Left ventricle myocardium superior (tissue), 1 donor: ENCODE measurements at places on chromosomes 7 and 10. TPM values are rescaled to one million over a fixed set of nuclear protein-coding genes. Genes with fewer than 3 reads are reported as not detected.

The OPN1SW gene
- not detected for total RNA-seq

The ZNF777 gene
- 8.4 TPM for total RNA-seq

The LCOR gene
- 19.8 TPM for total RNA-seq

The PRXL2A gene
- 119 TPM for total RNA-seq

The CYP26C1 gene
- total RNA-seq: not detected

The FAM200A gene
- 7.0 TPM for total RNA-seq

The RBP3 gene
- total RNA-seq: not detected

The SLC16A12 gene
- 1.1 TPM for total RNA-seq

The SPDYE16 gene
- not detected for total RNA-seq

The PRLHR gene
- total RNA-seq: not detected

The SLC16A9 gene
- 0.40 TPM for total RNA-seq

The TAS2R5 gene
- total RNA-seq: not detected

The SPDYE1 gene
- total RNA-seq: not detected

The TMEM236 gene
- 0.30 TPM for total RNA-seq

- DNase-seq: no peak
Measured at GRCh38 chr7:32018845-32019578, 51.2 kb downstream of the PDE1C start.

DNA sequence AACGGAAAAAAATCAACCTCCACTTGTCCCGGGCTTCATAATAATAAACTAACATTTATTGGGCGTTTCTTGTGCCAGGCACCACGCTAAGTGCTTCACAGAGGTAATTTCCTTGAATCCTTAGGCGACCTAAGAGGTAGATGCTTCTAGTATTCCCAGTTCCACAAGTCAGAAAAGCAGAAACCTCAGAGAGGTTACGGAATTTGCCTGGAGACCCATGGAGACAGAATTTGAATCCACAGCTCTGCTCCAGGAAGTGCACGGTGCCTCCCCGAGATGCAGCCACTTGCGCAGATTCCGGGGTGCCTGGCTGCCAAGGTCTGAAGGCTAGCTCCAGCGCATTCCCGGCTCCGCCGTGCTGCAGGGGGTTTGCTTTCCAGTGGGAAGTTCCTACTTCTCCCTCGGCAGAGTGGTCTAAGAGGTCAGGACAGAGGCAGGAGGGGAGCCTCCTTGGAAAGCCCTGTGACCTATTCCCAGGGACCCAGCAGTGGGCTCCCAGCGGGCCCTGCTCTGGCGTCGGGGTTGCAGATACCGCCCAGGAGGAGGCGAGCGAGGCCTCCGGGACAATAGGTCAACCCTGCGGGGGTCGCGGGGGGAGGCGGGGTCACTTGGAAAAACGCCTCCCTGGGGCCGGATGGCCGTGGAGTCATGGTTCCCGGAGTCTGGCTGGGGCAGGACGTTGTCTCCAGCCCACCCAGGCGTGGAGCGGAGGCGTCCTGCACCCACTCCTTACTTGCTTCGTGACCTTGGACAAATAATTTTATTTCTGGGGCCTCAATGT lies 10.1 kb upstream of the NKX2-3 start:
- DNase-seq: no peak

DNA sequence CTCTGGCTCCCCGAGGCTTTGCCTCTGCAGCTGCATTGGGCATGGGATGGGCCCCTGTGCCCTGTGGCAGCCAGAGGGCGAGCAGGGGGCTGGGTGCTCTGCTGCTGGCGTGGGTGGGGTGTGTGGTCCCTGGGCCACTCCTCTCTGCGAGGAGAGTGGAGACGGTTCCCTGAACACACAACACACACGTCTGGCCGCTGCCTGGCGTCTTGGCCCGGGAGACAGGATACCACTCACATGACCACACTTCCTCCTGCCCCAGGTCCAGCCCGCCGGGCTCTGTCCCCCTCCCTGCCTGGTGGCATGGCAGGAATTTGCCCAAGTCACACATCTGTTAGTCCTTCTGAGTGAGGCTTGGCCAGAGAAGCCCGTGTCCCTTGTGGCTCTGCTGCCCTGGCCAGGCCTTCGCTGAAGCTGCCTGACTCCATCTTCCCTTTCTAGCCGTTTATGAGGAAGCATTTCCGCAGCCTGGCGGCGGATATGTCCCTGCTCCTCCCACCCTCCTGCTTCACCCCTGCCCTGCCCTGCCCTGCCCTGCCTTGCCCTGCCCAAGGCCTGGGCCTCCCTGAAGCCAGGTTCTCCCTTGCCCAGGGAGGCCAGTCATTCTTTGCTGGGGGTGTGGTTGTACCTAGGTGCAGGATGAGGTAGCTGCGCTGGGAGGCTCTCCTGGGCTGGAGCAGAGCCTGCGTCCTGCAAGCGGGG lies 3.0 kb downstream of the BRI3 start:
- peak; percentile 89 for DNase-seq

GRCh38 chr10:6813856-6814255 lies 233.8 kb upstream of the PRKCQ start:
- DNase-seq: no peak

- DNase-seq: no peak
Measured at GRCh38 chr10:7272008-7272407, 138.8 kb downstream of the SFMBT2 start.

DNA sequence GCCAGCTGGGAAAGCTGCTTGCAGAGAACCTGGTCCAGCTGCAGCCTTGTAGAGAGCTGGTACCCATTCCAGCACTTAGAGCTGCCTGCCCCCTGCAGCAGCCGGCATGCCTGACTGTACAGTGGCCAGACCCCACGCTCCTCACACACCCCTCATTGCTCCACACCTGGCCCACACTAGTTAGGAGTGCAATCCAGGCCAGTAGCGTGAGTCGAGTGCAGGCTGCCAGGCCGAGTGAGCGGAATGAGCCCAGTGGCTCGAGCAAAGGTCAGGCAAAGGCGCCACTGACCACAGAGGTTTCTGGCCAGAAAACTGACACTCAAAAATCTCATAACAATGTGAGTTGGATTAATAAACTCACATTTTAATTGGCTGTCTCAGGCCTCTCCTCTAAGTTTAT lies 921.7 kb upstream of the KCND2 start:
- DNase-seq: no peak

- DNase-seq: no peak
Measured at GRCh38 chr10:6702030-6702429, 122.0 kb upstream of the PRKCQ start.

DNA sequence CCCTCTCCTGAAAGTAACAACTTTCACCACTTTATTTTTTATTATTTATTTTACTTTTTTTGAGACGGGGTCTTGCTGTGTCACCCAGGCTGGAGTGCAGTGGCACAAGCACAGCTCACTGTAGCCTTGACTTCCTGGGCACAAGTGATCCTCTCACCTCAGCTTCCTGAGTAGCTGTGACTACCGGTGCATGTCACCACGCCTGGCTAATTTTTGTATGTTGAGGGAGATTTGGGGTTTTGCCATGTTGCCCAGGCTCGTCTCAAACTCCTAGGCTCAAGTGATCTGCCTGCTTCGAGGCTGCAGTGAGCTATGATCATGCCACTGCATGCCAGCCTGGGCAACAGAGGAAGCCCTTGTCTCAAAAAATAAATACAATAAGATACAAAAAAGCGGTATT lies 14.9 kb upstream of the SLIT1 start:
- no peak for DNase-seq

DNA sequence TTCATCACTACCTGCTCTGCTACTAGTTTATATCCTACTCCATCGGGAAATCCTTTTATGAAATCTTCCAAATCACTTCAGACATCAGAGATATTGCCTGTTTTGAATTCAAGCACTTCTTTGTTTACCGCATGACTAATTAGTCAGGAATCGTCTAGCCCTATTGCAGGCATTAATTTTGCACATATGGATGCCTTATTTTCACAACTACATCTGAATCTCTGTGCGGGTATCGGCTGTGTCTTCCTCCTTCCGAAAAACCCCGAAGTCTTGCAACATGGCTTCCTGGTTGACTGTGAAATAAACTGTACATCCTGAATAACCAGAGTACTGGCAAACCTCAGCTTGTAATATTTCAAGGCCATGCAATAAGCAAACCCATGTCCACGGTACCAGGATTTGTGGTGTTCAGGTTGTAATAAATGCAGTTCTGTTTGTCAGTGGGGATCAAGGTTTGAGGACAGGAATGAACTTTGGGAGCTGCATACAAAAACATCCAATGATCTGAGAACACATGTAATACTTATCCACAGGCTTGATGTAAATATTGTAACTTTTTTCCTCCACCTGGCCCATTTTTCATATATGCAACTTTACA lies 642.1 kb downstream of the PARD3 start:
- no peak for DNase-seq

- DNase-seq: no peak
Measured at GRCh38 chr10:23999445-23999844, 209.5 kb upstream of the KIAA1217 start.

GRCh38 chr7:130909161-130909836 lies 175.3 kb upstream of the KLF14 start:
- no peak for DNase-seq

DNA sequence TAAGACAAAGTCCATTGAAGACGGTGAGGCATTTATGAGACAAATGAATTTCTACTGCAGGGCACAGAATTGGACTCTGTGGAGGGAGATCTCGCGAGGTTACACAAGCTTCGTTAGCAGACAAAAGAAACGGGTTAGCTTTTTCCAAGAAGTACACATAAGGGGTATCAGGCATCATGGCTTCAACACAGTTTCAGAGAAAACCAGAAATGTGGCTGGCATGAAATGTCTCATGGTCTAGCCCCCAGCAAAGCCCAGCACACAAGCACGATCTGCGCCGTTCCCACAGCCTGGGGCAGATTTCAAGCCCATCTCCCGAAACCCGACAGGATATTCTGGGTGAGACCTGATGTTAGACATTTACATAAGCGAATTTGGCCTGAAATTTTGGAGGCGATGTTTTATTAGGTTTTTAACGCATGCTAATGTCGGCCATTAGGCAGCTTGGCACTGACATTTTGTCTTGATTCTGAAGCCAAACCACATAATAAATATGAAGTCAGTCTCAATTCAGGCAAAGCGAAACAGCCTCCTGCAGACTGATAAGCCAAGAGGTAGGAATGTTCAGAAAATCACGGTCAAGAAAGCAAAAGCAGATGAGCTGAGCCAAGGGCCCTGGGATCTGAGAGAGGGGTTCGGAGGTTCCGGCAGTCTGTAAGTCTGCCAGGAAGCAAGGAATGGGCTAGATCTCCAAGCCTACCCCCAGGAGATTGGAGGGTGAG lies 240.5 kb downstream of the PRPF18 start:
- DNase-seq: no peak

- DNase-seq: no peak
Measured at GRCh38 chr7:106795877-106796231, 69.2 kb upstream of the PIK3CG start.

DNA sequence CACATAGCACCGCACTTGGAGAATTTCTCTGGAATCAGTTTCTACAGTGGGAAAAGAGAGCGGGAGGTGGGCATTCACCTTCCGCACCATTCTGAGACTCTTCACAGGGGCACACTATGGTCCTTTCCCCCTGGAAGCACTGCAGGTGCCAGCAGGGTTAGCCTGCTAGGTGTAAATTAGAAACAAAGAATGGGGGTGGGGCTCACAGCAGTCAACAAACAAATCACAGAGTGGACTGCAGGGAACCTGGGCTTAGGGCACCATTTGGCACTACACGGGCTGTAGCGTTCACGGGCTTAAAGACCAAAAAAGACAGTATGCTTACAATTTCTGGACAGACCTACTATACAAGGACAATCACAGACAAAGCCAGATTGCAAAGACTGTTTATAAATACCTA lies 8.0 kb upstream of the PKD1L1 start:
- DNase-seq: no peak

- no peak for DNase-seq
Measured at GRCh38 chr7:113504691-113505090, 386.3 kb upstream of the SMIM30 start.

DNA sequence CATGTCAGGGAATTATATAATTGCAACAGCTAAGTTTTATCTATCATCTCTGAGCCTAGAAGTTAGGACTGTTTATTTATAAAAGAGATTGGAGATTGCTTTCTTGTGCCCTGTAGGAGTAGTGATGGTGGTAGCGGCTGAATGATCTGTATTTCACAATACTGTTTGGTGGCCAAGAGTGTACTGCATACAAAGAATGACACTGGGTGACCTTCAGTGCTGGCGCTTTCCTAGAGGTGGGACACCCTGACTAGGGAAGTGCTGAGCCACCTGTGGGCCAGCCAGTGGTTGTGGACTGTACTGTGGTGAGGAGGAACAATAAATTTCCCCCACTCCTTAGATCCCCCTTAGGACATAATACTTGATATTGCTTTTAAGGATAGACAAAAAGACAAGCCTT lies 53.0 kb downstream of the COPG2 start:
- no peak for DNase-seq

- no peak for DNase-seq
Measured at GRCh38 chr7:22204312-22204711, 152.6 kb downstream of the RAPGEF5 start.

GRCh38 chr7:71251706-71252105 lies 119.8 kb downstream of the GALNT17 start:
- no peak for DNase-seq

DNA sequence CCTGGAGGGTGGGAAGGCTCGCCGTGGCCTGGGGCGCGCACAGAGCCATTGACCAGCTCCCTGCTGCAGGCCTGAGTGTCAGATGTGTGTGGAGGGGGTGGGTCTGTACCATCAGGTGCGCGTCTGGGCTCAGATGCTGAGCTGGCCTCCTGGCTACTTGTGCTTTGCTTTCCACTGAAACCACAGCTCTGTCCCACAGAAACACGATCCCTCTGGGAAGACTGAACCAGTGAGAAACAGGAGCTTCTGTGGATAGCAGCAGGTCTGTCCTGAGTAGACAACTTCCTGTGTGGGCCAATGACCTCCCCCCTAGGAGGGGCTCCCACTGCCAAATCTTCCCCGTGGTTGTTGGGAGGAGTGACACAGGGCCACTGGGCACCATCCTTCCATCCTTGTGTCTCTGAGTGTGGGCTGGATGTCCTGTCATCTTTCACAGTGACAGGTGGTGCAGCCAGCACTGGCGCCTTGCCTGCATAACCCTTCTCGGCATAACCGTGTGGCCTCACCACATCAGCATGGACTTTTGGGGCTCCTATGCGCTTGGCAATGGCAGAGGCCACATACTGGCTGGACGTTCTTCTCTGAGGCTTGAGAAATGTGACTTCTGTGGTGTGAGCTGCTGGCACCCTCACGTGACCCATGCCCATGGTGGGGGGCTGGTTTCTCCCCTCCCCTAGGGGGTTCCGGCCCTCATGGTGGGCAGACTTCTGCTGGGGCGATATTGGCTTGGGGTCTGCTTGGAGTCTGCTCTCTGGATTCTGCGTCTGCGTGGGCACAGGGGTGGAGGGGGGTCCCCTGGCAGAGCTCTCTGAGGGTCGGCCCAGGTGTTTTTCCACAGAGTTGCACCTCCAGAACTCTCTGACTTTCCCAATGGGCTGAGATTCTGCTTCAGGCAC lies 245.5 kb upstream of the GRB10 start:
- no peak for DNase-seq

- no peak for DNase-seq
Measured at GRCh38 chr7:20284003-20284770, 46.5 kb upstream of the ITGB8 start.

DNA sequence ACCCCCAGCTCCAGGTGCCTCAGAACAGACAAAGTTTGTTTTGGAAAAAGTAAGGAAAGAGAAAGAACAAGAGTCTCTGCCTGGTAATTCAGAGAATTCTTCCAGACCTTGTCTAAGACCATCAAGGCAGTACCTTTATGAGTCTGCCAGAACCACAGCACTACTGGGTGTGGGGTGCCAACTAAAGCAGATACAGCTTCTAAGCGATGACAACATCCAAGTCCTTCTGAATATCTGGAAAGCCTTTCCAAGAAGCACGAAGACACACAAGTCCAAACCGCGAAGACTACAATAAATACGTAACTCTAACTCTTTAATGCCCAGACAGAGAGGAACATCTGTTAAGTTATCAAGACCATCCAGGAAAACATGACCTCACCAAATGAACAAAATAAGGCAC lies 94.3 kb downstream of the SIRT1 start:
- no peak for DNase-seq
